Cerebellar cortex (tissue), 1 donor: ENCODE measurements at places on chromosomes 3 and 15.

DNA sequence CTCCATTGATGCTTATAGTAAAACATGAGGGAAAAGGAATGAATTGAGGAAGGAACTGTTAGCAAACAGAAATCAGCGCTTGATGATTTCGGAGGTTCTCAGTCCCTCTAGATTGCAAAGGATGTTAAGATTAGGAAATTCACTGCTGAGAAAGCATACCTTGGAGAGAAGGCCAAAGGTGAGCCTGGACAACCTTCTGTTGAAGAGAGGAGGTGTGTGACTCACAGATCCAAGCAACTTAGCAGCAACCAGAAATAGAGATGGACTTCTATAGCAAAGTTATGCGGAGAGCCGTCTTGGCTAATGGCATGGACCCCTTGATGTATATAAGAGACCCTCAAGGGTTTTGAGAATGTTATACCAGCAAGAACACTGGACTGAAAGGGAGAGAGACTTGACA is 114.3 kb downstream of the EEFSEC start:
- no peak for DNase-seq

GRCh38 chr15:48718646-48719045 is 73.1 kb upstream of the FBN1 start:
- DNase-seq: no peak

DNA sequence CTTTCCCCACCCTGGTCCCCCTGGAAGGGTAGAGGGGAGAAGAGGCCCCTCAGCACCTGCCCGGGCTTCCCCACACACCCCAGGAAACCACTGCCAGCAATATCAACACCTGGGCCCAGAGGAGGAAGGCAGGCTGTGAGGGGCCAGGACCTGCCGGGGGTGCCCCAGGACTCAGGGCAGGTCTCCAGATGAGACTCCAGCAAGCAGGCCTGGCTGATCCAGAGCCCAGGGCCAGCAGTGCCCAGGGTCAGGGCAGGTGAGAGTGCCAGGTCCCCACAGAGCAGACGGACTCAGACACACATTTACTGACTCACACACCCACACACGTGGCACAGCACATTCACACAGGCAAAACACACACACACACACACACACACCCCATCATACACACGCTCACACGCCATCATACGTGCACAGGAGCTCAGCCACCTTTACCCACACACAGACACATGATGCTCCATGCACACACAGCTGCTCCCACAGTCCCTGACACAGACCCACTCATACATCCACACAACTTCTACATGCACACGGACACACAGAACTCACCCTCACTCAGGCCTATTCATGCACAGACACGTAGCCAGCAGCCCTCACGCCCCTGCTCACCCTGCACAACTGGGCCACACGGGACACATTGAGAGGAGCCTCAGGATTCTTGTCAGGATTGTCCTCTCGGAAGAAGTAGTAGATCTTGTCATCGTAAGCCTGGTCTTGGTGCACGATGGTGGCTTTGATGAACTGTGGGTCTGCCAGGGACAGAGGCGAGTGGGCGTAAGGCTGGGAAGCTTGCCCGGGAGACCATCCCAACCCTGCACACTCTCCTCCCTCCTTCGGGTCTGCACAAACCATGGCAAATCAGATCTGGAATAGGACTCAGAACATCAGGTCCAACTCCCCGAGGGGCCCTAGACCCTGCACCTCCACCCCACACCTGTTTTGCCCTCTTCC is 17.5 kb downstream of the SEMA7A start:
- no peak for DNase-seq

GRCh38 chr15:34336231-34336990 is 1.2 kb downstream of the SLC12A6 start:
- peak; percentile 21 for DNase-seq

DNA sequence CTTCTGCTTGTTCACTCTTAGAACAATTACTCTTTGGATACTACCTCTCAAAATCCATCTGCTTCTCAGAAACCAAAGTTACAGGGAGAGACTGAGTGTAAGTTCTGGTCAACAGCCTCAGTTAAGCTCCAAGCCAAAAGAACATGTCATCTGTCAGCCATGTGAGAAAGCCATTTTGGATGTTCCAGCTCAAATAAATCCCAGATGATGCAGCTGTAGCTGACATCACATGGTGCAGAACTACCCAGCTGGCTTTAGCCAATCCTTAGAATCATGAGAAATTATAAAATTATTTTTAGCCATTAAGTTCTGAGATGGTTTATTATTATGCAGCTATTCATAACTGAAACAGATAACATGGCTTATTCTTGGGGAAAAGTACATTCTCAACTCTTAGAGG is 696.0 kb downstream of the ZNF385D start:
- no peak for DNase-seq

GRCh38 chr3:147758771-147759170 is 349.6 kb downstream of the ZIC1 start:
- DNase-seq: peak; percentile 30

DNA sequence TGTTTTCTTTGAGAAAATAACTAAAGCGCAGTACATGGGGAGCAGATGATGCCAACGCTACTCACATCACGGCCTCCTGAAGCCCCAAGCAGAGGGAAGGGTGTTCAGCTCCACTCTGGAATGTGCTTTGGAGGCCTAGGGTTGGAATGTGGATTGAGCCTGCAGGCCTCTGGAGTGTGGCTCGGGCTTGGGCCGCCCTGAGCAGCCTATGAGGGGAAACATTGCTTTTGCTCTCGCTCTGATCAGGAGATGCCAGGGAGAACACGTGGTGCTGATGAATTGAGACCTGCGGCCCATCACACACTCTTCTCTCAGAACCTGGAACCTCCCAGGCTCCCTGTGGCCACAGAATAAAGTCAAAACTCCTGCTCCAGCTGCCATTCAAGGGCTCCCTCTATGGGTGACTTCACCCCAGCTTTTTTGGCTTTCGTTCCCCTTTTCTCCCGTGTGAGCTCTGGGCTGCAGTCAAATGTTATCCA is 23.3 kb downstream of the CCDC13 start:
- DNase-seq: no peak

DNA sequence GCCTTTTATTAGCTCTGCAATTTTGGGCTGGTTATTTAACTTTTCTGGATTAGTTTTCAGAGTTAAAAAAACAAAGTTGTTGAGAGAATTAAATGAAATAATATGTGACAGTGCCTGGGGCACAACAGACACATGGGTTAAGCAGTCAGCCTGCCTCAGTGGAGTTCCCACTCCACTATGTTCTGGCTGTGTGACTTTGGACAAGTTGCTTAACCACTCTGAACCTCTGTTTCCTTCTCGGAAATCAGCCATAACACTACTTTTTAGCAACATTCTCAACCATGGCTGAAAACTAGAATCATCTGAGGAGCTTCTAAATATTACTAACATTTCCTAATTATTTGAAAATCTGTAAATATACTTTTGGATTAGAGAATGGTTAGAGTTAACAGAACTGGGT is 56.5 kb upstream of the SLC6A11 start:
- DNase-seq: no peak

GRCh38 chr3:25663869-25664811 is 567 bp downstream of the TOP2B start:
- peak; percentile 50 for DNase-seq

DNA sequence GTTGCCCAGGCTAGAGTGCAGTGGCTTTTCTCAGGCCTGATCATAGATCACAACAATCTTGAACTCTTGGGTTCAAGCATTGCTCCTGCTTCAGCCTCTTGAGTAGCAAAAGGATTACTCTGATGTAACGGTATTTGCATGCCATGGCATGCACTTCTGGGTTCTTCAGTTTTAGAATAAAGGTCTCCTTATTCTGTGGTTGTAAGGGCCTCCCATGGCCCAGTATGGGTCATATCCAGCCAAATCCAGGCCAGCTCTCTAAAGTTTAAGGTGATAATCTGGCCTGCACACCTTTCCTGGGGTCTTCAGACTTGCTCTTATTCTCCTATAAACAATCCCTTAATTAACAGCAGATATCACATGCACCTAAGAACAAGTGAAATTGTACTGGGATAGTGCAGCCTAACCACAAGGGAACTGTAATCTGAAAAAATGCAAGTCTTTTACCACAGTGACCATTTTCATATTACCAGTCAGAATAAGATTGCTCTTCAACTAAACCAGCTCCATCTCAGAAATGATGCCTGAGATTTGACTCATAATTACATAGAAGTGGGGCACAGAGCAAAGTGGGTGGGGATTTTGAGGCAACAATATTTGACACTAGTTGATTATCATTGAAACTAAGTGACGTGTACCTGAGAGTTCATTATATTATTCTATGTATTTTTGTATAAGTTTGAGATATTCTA is 25.4 kb downstream of the COMMD2 start:
- no peak for DNase-seq

DNA sequence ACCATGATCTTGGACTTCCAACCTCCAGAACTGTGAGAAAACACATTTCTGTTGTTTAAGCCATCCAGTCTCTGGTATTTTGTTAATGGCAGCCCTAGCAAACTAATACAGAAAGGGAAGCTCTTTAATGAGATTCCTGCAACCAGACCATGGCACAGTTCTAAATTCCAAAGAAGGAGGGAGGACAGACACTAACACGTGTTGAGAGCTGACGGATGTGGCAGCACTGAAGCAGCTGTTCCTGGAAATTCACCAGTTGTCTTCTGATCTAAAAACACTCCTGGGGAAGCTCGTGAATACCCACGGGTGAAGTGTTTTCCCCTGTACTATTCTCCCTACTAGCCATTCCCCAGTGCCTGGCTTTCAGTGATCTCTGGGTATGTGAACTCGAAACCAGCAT is 56.7 kb downstream of the RPL22L1 start:
- DNase-seq: no peak

GRCh38 chr3:149608987-149609386 is 48.8 kb downstream of the WWTR1 start:
- DNase-seq: no peak

GRCh38 chr15:41334293-41335120 is 1.8 kb downstream of the NUSAP1 start:
- no peak for DNase-seq

DNA sequence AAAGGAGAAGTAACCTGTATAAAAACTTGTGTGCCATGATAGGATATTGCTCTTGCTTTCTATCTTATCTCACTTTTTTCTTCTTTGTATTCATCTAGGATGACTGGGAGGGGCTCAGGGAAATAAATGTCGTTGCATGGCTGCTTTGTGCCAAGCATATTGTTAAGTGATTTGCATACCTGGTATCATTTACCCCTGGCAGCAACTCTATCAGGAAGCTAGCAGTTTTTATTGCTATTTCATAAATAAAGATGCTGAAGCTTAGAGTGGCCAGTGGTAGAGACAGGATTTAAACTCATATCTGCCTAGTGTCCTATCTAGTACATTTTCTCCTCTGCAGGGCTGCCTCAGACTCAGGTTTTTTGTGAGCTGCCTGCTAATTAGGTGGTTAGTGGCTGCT is 253.3 kb downstream of the PTPRG start:
- no peak for DNase-seq

DNA sequence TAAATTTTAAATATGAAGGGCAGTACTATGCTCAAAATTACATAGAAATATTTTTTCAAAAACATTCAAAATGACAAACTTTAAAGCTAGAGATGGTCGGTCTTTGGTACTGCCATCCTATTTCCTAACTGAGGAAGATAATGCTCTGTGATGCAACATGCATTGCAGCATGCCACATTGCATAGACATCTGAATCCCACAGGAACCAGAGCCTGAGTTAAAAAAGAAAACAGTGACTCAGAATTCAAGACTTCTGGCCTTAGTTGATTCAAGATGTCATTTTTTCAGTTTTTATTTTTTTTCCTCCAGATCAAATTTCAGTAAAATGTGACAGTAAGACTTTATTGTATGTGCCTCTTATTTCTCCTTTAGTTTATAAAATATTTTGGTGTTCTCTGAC is 33.1 kb downstream of the TP63 start:
- DNase-seq: no peak

DNA sequence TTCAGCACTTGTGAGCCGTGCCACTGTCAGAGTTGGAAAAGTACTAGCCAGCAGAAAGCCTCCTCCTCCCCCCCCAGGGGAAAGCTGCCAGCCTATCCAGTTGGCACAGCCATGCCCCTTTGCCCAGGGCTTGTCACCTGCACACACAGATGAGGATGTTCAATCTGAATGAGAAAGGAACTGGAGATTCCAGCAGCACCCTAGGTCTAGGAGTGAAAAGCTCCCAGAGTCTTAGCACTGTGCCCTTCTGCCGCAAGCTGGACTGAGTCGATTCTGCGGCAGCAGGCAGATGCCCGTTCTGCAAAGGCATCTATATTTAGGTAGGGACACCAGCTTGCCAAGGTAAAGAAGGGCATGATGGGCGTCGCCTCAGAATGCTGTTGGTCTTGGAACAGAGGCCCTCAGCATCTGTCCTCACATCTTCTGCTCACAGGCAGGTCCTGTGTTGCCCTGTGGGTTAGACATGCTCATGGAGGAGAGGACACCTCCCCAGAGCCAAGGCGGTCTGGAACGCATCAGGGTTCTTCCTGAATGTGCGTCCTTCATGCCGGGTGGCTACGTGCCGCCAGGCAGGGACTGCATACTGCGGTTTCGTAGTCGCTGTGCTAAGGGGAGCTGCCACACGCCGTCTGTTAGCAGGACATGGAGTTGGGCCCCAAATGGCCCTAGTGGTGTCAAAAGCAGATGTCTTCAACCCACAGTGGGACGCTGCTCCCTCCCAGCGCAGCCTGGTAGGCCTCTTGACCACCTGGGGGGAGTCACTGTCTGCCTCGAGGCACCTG is 109.5 kb downstream of the VGLL4 start:
- DNase-seq: peak; percentile 80

DNA sequence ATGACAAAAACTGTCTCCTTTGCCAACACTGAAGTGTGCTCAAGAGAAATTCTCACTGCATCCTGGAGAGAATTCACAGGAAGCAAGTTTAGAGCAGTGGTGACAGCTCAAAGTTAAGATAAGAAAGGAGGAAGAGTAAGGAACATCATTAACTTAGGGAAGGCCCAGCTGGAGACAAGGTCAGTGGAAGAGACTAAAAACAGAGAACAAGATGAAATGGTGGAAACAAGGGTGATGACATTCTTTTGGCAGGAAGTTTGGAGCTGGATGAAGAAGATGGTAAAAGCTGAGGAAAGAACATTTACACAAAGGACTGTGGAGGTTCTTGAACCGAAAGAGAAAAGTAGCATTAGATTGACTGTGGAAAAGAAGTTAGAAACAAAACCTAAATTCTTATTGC is 6.7 kb upstream of the SUCLG2 start:
- no peak for DNase-seq

DNA sequence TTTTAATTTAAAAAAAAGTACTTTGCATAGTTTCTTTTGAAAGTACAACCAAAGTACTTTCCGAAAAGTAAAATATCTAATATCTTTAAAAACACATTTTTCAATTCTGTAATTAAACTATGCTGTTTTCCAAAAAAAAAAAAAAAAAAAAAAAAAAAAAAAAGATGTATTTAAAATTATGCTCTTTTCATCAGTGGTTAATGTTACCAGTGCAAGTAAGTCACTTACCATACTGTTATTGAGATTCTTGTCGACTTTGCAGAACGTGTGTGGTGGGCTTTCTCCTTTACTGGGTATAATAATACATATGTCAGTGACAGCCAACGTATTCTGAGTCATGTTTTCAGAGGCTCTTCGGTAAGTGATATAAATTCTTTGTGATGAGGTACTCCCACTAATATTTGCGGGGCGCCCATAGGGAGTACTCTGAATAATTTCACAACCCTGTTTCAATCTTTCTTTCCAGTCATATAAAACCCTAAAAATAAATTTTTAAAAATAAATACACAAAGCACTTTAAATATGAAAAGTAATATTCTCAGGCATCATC is 39.9 kb downstream of the DENND4A start:
- no peak for DNase-seq

GRCh38 chr3:157669416-157669815 is 166.2 kb upstream of the VEPH1 start:
- DNase-seq: no peak
